ENCODE measurements at places on chromosomes 2 and 18.

DNA sequence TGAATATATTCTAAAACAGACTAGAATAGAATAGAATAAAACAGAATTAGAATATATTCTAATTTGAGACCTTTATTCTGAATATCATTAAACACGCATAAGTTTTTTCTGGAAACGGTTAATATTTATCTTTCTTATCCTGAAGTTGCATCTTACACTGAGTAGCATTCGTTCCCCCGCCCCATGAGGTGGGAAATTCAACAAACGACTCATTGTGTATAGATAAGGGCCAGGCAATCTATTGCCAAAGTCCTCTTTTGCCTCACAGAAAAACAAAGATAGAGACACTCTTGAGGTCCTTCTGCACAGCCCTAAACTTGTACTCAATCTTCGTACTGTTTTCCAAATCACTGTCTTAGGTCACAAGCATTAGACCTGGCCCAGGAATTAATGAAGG is 98.1 kb downstream of the COL6A3 start:
- DNase-seq = peak; percentile 82

GRCh38 chr2:207317378-207317984 is 151.7 kb upstream of the KLF7 start:
- no peak for DNase-seq

GRCh38 chr18:13625355-13625754 is 101.0 kb downstream of the FAM210A start:
- DNase-seq = no peak

- DNase-seq = no peak
These were observed 114.1 kb downstream of the GBX2 start for GRCh38 chr2:236054125-236054524.

GRCh38 chr2:209619782-209620181 is 151.8 kb upstream of the UNC80 start:
- no peak for DNase-seq

GRCh38 chr18:475202-476031 is 25.1 kb downstream of the COLEC12 start:
- DNase-seq = peak; percentile 94
